Mucosa of gallbladder (tissue), 1 donor: ENCODE measurements at places on chromosomes 2 and 18.

GRCh38 chr2:101638817-101639605 lies 58.5 kb upstream of the MAP4K4 start:
- DNase-seq = no peak

DNA sequence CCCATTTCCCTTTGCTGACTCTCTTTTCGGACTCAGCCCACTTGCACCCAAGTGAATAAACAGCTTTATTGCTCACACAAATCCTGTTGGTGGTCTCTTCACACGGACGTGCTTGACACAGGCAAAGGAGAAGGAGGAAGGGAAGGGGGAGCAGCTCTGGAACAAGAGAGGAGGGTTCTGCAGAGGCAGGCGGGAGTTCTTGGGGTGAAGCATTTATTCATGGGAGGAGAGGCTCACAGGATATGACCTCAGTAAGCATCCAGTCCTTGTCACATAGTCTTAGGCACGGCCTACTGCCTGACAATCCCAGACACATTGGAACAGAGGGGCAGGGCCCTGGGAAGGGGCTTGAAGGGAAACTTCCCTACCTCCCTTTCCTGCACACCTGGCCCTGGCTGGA lies 171.7 kb upstream of the HS6ST1 start:
- no peak for DNase-seq

DNA sequence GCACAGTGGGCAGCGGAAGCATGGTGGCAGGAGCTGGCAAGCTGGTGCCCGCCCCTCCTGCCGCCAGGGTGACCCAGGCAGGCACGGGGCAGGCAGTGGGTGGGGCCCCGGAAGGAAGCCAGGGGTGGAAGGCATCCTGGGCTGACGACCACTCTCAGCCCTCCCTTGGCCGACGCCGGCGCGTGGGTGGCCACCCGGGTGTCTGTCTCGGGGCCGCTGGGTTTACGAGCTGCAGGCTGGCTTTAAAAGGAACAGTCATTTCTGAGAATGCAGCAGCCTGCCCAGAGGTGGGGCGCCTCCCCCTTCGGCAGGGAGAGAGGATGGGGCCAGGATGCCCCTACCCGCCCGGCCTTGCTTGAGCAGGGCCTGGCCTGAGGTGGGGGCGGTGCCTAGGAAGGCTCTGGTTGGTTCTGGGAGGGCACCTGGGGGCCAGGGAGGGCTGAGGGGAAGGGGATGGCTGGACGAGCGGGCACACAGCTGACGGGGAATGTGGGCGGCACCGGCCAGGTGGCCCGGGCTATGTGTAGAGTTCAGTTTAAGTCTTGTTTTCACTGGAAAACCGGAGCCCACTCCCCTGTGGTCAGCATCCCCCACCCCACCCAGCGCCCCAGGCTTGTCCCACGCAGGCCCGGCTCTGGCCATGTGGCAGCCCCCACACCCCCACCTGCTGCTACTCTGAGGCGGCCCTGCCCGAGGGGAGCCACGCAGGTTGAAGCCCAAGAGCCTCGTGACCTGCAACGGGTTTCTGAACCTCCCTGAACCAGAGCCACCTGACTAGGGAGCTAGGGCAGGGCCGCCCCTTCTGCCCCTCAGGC lies 6.3 kb downstream of the BOK start:
- no peak for DNase-seq

GRCh38 chr2:144681389-144681788 lies 161.5 kb upstream of the ZEB2 start:
- DNase-seq = no peak

- no peak for DNase-seq
Measured at GRCh38 chr2:235113854-235114253, 162.0 kb downstream of the SH3BP4 start.
